Nasal cavity respiratory epithelium epithelial cell of viscerocranial mucosa (primary cell): ENCODE measurements at places on chromosomes 13 and 19. TPM values are rescaled to one million over a fixed set of nuclear protein-coding genes. Genes with fewer than 3 reads are reported as not detected.

CEACAM5 gene
- 2.4 and 8.3 TPM in 2 replicates for total RNA-seq

ZNF442 gene
- 4.1 and 4.3 TPM in 2 replicates for total RNA-seq

ZSCAN1 gene
- not detected in 2 replicates for total RNA-seq

FXYD5 gene
- total RNA-seq: 13.0 and 18.0 TPM in 2 replicates

HRC gene
- total RNA-seq: under 0.01 TPM in 1 of 2 replicates, not detected in the other

CGB3 gene
- total RNA-seq: not detected in 2 replicates

PEAK3 gene
- not detected in 2 replicates for total RNA-seq

RAX2 gene
- not detected in 2 replicates for total RNA-seq

ZNF784 gene
- total RNA-seq: 4.1 and 5.1 TPM in 2 replicates

WASF3 gene
- 5.1 and 8.0 TPM in 2 replicates for total RNA-seq

PHLDB3 gene
- 20.8 and 31.5 TPM in 2 replicates for total RNA-seq

KLK3 gene
- not detected in 2 replicates for total RNA-seq

CEACAM7 gene
- total RNA-seq: 0.34 and 2.2 TPM in 2 replicates

ZIC5 gene
- total RNA-seq: not detected in 2 replicates

ZNF285 gene
- total RNA-seq: 4.4 and 8.2 TPM in 2 replicates

CNN1 gene
- total RNA-seq: 2.3 TPM in 1 of 2 replicates, not detected in the other

HOMER3 gene
- total RNA-seq: 48.5 and 126 TPM in 2 replicates

URAD gene
- total RNA-seq: not detected in 2 replicates

FPR1 gene
- total RNA-seq: under 0.01 and 0.07 TPM in 2 replicates

ZNF284 gene
- 1.7 and 3.3 TPM in 2 replicates for total RNA-seq

OR7C1 gene
- total RNA-seq: not detected in 2 replicates

SYNE4 gene
- total RNA-seq: 1.4 and 5.2 TPM in 2 replicates

TMEM38A gene
- 4.4 and 22.5 TPM in 2 replicates for total RNA-seq

KLK12 gene
- total RNA-seq: 0.14 and 17.1 TPM in 2 replicates

ZNF415 gene
- total RNA-seq: 12.3 and 15.4 TPM in 2 replicates

GPR183 gene
- total RNA-seq: not detected in 2 replicates

SIGLECL1 gene
- not detected in 2 replicates for total RNA-seq

LAIR2 gene
- total RNA-seq: not detected in 2 replicates

KLK8 gene
- 27.8 and 86.5 TPM in 2 replicates for total RNA-seq

CRB3 gene
- total RNA-seq: 34.7 and 79.3 TPM in 2 replicates
